Activated CD4-positive, alpha-beta memory T cell treated with anti-CD3 and anti-CD28 coated beads, Interleukin-2, amount 10 ng/mL, durations not matched to agents 7 days and 5 days (primary cell): ENCODE measurements at places on chromosomes 13 and 19. TPM values are rescaled to one million over a fixed set of nuclear protein-coding genes. Genes with fewer than 3 reads are reported as not detected.
A peak's percentile ranks its signal among the peaks of the same experiment; 100 is the strongest.

UTP14C gene
- 10.0 TPM for total RNA-seq

- no peak for DNase-seq
These were observed 158.4 kb downstream of the RNF17 start for GRCh38 chr13:24922387-24922744.

ZNF507 gene
- total RNA-seq: 23.7 TPM

DNA sequence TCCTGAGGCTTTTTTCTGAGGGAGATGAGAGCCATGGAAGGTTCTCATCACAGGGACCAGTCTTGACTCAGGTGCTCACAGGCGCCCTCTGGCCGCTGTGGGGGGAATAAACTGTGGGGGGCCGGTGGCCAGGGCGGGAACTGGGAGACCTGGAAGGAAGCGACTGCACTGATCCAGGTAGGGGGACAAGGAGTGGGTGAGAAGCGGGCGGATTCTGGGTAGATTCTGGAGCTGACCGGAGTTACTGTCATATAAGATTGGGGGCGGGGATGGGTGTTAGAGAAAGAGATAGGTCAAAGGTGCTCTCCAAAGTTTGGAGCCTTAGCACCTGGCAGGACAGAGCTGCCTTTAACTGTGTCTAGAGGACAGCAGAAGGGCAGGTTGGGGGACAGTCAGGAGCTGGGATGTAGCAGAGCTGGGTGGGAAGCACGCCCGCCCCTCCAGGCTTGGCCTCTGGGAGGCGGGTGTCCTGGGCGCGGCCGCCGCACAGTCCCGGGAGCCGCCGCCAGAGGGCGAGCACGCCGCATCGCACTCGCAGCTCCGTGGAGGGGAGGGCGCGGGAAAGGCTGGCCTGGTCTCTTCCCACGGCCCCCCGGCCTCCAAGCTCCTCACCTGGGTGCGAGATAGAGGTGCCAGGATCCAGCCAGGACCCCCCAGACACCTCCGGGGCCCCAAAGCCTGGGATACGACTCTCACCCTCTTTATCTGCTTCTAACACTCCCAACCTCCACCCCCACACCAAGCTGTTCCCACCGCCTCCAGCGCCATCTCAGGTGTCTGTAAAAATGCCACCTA, 4.2 kb upstream of the DAND5 start:
- peak; percentile 85 for DNase-seq

DNA sequence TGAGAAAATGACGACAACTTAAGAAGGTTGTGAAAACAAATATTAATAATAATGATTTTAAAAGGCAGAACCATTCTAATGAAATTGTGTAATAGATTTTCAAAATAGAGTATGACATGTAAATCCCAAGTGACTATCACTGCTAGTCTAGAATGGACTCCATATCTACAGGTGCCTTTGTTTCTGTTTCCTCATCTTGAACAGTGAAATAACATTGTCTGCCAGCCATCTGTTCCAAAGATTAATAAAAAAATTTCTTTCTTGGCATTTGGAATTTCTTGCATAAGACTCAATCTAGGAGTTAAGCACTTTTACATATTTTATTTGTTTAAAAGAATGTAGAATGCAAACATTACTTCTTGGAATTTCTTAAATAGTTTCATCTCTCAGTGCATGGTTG, 520.1 kb upstream of the ARGLU1 start:
- no peak for DNase-seq

GRCh38 chr13:40247845-40248244, 418.6 kb downstream of the FOXO1 start:
- no peak for DNase-seq

GRCh38 chr13:113723410-113724015, 35.5 kb upstream of the TMEM255B start:
- DNase-seq: no peak

GJA3 gene
- 0.23 TPM for total RNA-seq

GRCh38 chr13:44826591-44827350, 162.5 kb downstream of the NUFIP1 start:
- DNase-seq: no peak

DNA sequence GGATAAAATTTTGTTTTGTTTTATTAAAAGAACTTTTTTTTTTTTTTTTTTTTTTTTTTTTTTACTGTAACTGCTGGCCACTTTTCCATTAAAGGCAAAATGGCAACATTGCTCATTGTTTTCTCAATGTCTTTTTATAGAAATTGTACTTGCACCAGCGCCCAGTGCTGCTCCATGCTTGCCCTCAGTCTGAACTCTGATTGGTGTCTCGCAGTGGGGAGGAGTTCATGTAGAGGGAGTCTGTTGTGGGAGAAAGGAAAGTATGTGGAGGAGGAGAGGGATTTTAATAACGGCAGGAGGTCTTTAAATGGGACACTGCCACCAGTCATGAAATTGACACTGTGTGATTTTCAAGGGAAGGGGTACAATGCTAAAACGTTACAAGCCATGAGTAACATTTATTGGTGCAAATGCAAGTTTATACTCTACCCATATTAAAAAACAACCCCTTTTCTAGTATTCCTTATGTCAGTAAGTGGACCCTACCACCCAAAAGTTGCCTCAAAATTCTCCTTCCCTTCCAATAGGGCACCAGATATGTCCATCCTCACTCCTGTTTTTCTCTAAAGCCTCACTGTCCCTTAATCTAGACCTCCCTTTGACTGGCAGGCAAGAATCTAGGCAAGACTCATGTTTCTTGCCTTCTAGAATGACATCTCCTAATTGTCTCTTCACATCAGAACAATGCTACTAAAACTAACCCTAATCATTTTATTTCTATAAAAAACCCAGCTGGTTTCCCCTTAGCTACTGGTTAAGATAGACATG, 3.2 kb downstream of the RASL11A start:
- no peak for DNase-seq

- no peak for DNase-seq
These were observed 8.4 kb upstream of the SIGLEC12 start for GRCh38 chr19:51509823-51510660.

DNA sequence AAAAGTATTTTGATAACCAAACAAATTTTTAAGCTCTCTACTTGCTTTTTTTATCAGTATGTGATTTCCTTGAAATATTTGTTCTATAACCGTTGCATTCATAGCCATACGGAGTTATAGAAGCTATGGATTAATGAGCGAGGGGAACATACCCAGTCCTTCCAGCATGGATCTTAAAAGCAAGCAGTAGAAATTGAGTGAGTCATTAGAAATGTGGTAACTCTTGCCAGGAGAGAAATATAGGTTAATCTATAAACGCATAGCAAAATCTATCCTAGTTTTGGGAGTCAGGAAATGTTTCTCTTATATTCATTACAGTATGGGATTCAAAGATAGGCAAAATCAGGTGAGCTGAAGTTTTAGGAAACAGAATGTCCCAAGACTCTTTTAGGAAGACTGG, 507.4 kb downstream of the DACH1 start:
- no peak for DNase-seq
